H9 (cell line): ENCODE measurements at places on chromosomes 2 and 18. TPM values are rescaled to one million over a fixed set of nuclear protein-coding genes. Genes with fewer than 3 reads are reported as not detected.

GRCh38 chr2:69816923-69817542 is 12.4 kb upstream of the GMCL1 start:
- DNase-seq = peak; percentile 73

DNA sequence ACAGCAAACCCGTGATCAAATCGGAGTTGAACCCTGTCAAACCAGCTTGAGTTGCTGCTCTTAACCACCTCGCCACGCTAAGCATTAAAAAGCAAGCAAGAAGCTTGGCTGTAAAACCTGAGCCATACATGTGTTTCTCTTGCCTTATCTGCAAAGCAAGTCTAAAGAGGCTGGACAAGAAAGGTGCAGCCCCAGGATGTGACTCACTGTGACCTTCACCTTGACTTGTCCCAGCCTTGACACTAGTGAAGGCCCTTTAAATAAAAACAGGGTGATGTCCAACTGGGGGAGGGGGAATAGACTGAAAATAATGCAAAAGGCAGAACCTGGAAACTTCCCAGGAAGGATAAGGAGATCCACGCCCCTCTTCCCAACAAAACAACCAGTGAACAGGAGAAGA is 127.6 kb upstream of the NPAS2 start:
- no peak for DNase-seq

- no peak for DNase-seq
These were observed 1343.9 kb downstream of the SUCLG1 start for GRCh38 chr2:83115155-83115554.

DNA sequence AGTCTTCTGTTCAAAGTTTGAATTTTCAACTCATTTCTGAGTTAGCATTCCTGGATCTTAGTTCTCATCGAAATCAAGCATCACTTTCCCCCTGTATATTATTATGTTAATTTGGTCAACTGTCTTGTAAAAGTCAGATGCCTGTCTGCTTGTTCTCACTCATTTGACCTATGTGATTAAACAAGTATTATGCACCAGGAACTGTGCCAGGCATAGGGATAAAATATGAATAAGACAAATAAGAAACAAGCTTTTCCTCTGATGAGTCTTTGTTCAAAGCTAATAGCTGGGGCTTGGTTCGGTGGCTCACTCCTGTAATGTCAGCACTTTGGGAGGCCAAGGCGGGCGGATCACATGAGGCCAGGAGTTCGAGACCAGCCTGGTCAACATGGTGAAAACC is 19.7 kb upstream of the EMILIN2 start:
- no peak for DNase-seq

DNA sequence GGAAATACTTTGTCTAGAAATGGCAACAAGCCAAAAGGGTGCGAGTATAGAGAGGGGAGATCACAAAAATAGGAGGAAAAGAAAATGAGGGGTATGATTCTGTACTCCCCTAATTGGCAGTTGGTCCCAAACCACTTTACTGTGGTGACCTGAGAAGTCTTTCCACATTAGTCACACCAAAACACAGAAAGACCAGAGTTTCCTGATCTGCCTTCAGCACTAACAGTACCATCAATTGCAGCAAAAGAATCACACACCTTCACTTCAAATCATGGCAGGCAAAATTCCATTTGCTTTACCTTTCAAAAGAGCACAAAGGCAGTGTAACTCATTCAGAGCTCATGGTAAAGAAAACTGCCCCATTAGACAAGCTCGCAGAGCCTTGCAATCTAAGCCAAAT is 86.8 kb downstream of the ALK start:
- DNase-seq = no peak

DNA sequence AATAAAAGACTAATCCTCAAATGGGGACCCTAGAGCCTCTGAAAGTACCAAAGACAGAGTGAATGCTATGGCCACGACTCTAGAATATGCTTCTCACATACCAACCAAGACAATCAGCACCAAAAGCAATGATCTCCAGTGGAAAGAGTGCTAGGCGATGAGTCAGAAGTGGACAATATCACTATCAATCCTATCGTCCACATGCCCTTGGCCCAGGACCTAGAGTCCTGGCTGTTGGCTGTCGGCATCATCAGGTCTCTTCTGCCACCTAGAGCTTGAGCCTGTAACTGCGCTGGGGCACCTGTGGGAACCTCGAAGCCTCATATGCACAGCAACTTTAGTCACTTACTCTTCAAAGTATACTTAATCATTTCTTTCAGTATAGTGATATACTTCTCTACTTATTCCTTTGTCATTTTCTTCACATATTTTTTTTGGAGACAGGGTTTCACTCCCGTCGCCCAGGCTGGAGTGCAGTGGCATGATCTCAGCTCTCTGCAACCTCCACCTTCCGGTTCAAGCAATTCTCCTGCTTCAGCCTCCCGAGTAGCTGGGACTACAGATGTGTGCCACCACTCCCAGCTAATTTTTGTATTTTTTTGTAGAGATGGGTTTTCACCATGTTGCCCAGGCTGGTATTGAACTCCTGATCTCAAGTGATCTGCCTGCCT is 29.7 kb downstream of the NOL10 start:
- DNase-seq = peak; percentile 63

DNA sequence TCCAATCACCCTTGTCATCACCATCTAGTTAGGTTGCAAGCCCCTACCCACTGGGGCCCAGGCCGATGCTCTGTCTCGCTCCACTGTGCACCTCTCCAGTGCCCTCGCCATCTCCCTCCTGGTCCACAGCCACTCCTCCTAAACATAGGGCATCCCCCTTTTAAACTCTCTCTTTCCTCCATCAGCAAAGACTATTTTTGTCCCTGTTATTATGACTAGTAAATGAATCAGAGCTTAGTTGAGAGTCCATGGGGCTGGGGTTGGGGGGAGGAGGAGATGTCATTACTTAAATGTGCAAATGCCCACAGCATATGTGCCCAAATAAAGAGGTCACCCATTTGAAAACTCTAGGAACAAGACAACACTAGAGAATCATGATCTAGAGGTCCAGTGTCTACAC is 167.4 kb downstream of the TRABD2A start:
- DNase-seq = no peak

- no peak for DNase-seq
These were observed 75.4 kb downstream of the STK25 start for GRCh38 chr2:241432824-241433448.

- DNase-seq = no peak
These were observed 27.9 kb downstream of the MGAT4A start for GRCh38 chr2:98702858-98703620.

DNA sequence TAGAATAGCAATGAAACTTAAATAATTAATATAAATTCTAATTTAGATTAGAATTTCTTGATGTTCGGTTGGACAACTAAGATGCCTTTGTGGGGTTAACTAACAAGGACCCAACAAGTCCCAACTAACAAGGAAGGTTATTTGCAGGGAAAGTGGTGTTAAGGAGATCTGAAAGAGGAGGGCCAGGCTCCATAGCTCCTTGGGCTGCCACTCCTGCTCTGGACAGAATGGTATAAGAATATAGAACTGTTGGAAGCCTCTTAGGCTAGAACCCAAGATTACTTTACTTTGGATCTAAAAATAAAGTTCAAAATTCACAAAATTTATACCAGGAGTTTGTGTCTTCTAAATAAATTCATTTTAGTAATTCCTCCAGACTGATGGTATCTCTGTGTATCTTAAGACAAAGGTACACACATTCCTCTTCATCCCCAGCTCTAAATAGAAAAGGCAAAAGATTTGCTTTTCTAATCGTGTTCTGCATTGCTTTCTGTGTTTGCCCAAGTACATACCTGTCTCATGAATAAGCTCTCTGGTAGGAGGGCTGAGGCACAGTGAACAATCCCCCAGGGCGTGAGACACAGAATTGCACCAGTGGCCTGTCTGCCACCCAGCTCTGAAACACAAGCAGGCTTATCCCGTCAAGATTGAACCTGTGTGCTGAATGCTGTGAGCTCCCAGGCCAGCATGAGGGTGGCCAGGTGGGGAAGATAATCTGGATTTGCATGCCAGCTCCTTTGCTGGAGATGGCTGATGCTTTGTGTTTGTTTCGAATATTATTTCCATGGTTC is 176.0 kb downstream of the ACKR3 start:
- no peak for DNase-seq

DNA sequence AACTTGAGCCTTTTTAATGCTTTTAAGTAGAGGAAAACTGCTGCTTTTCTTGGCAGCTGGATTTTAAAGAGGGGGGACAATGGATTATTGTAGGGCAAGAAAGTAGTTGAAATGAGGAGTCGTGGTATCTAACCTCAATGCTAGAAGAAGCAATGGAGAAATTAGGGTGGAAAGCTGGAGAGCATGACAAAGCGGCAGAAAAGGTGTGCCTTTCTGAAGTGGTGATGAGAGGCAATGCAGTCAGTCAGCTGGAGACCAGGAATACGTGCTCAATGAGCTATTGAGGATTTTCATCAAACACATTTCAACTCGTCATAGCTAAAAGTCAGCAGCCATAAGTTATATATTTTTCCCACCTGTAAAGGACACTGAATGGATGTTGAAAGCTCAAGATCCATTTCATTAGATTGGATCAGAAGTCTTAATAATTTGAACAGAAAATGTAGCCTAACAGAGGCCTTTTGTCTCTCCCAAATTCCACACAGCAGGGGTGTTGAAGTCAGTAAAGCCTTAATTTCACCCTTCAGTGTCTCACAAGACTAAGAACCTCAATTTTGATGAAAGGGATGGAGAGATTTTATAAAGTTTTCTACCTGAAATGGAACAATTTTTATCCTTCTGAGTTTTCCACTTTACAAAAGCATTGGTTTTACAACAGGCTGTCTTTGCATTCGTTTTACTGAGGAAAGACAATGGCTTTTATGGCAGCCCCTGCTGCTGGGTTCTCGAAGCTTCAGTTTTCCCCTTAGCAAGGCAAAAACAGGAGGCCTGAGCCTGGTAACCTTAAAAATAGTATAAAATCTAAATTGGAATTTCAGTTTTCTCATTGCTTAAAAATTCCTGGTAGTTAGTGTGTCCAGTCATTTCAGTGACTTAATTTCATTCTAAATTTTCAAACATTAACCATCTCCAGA is 131.1 kb downstream of the CCDC102B start:
- DNase-seq = no peak

- DNase-seq = no peak
These were observed 8.4 kb downstream of the CASP10 start for GRCh38 chr2:201191132-201191875.

DNA sequence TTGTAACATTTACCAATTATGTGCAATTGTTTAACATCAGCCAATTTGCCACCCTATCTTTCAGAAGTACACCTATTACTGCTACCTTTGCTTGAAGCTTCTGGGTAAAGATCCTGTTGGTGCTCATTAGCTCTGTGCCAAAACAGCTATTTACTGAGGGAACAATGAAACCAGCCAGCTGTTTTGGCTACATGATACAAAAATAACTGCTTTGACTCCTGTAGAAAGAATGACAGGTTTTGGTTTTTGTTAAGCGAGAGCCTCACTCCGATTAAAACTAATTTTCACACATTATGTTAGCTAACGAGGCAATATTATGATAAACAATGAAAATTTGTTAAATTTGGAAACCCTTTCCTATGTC is 907.0 kb downstream of the EPHA4 start:
- DNase-seq = no peak

DNA sequence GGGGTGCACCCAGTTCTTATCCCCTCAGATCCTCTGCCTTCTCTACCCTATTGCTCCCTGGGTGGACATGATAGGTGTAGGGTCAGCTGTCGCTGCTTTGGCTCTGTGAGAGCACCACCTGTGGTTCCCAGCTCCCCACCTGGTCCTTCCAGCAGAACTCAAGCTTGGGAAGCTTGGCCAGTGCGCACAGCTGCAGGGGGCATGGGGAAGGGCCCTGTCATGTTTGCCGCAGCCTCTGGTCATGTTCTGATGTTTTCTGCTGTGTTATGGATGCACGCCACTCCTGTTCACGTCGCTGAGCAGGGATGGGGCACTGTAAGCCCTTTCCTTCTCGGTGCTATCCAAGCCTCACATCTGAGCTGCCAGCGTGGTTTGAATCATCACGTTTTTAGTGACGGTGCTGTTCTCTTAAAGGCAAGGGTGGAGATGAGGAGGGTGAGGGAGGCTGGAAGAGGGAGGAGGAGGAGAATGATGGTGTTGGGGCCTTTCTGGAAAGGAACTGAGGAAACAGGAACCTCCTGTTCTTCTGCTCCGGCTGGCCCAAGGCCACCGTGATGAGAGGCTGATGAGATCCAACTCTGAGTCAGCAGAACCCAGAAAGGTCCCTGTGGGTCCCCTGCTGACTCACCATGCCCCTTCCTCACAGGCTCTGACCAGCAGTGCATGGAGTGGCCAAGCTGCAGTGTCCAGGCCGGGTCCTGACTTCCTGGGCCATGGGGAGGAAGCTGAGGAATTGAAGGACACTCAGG is 78.0 kb downstream of the LIPG start:
- no peak for DNase-seq

DNA sequence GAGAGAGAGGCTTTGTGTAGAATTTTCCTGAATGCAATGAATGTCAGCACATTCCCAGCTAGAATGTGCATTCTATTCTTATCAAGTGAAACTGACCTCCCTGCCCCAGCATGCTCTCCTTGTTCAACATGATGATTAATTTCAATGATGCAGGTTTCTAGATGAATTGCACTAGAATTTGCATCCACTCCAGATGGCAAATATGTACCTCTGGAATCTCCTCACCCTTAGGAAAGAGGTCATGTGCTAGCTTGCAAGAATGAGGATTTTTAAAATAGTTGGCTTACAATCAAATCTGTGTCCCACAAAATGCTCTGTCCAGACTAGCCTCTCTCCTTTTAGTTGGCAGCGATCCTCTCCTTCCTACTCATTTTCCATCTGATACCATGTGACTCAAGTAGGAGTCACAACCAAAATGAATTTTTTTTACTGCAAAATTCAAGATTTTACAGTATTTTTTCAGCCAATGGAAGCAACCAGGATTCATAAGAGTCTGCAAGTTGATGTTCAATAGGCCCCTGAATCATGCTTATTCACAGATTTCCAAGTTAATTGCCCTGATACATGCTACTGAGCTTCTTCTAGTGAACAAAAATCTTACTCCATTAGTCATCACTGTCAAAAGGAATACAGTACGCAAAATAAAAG is 21.0 kb upstream of the STAT4 start:
- no peak for DNase-seq

The CAPN14 gene
- total RNA-seq = 0.07 and 0.09 TPM in 2 replicates

The CRYBA2 gene
- not detected in 2 replicates for total RNA-seq

The POU3F3 gene
- not detected in 2 replicates for total RNA-seq

The POLR1A gene
- 54.6 and 62.7 TPM in 2 replicates for total RNA-seq

The CACNB4 gene
- 1.4 and 1.5 TPM in 2 replicates for total RNA-seq

The POTEI gene
- total RNA-seq = 0.99 and 1.2 TPM in 2 replicates

The ABCG8 gene
- total RNA-seq = not detected in 2 replicates

The KCNJ13 gene
- not detected in 2 replicates for total RNA-seq

The AMER3 gene
- total RNA-seq = 0.59 TPM in 2 replicates

The DNAJB2 gene
- total RNA-seq = 32.0 and 34.1 TPM in 2 replicates

The SIX3 gene
- total RNA-seq = 0.35 and 0.55 TPM in 2 replicates

The UGT1A5 gene
- total RNA-seq = not detected in 2 replicates

The ZSWIM2 gene
- total RNA-seq = not detected in 2 replicates
